ENCODE measurements at places on chromosomes 16 and 17.

DNA sequence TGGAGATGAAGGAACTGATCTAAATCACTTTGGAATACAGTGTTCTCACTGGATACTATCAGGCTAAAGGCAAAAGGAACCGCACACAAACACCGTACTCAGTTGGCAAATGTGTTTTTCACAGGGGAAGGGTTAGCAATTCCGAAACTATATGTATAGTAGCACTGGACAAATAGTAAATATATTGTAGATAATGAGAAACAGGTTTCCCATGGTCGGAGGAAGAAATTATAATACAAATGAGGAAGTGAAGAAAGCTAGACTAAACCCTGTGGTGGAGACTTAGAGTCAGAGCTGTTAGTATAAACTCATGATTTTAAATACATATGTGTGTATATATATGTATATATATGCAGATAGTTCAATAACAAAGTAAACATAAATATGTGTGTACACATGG lies 414.1 kb upstream of the SALL1 start:
- DNase-seq: no peak

DNA sequence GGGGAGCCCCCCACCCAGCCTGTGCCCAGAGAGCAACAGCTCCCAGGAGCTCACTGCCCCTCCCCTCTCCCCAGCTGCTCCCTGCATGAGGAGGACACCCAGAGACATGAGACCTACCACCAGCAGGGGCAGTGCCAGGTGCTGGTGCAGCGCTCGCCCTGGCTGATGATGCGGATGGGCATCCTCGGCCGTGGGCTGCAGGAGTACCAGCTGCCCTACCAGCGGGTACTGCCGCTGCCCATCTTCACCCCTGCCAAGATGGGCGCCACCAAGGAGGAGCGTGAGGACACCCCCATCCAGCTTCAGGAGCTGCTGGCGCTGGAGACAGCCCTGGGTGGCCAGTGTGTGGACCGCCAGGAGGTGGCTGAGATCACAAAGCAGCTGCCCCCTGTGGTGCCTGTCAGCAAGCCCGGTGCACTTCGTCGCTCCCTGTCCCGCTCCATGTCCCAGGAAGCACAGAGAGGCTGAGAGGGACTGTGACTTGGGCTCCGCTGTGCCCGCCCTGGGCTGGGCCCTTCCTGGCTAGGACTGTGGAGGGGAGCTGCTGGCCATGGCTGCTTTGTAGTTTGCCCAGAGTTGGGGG lies 584 bp downstream of the TCAP start:
- DNase-seq: peak; percentile 46

DNA sequence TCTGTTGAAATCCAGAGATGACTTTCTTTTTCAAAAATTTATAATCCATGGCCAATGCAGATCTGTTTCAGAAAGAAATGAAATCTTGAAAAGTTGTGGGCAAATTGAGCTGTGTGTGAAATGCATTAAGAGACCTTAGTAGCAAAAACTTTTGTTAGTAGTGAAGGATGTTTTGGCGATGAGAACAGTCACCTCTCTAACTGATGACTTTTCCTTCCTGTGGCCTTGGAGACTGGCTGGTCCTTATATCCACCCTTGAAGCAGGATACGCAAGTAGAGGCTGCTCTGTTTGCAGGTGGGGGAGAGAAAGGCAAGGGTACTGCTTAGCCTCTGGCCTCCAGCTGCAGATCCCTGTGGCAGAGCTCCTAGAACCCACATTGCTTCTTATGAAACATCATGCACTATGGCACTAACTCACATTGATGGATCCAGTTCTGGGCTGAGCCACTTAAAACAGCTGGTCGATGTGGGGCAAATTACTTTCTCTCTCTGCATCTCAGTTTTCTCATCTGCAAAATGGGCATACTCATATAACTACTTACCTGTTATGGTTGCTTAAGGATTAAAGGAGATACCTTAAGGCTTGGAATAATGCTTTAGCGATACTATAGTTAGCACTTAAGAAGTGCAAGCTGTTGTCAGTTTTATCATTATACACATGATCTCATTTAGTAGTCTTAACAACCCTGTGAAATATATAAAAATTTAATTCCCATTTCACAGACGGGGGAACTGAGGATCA lies 89.3 kb downstream of the SDR42E1 start:
- DNase-seq: no peak

DNA sequence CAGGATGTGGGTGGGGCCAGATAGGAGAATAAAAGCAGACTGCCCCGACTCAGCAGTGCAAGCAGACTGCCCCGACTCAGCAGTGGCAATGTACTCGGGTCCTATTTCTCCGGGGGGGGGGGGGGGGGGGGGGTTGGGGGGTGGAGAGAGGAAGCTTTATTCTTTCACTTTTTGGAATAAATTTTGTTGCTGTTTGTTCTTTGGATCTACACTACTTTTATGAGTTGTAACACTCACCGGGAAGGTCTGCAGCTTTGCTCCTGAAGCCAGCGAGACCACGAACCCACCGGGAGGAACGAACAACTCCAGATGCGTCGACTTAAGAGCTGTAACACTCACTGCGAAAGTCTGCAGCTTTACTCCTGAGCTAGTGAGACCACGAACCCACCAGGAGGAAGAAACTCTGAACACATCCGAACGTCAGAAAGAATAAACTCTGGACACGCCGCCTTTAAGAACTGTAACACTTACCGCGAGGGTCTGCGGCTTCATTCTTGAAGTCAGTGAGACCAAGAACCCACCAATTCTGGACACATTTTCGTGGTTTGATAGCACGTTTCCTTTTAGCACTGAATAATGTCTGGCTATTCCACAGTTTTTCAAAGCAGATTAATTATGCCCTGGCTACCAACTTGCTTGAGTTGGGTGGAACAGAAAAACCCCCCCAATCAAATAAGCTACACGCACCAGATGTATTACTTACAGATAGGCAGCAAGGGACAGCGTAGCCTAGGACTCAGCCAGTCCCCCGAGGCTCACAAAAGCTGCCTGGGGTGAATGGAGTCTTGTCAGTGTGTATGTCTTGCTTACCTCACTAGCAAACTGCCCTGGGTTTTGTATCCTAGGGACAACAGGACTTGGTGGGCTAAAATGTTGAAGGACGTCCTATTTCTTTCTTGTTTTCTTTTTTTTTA lies 11.9 kb downstream of the FZD2 start:
- no peak for DNase-seq

DNA sequence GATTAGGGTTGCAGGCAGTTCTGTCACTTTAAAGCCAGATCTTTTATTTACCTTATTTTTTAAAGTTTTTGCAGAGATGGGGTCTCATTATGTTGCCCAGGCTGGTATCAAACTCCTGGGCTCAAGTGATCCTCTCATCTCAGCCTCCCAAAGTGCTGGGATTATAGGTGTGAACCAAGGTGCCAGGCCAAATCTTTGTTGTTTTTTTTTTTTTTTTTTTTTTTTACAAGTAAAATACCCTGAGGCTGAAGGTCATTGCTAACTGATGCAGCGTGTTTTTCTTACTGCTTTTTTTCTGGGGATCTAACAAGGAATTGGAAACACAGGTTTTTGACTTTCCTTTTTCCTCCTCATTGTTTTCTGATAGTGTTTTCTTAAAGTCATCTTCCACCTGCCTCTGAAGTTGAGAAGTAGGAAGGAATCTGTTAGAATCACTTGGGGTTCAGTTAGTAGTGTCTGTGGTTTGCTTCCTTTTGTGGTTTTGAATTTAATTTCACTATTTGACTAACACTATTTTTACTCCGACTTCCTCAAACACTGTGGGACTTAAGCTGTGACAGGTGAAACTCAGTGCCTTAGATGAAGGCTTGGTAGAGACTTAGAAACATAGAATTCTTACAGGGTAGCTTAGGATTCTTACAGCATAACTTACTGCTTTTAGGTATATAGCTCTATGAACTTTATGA lies 22.2 kb downstream of the CLTC start:
- peak; percentile 58 for DNase-seq

- no peak for DNase-seq
Observed at GRCh38 chr16:86783636-86784626, 205.6 kb downstream of the FOXL1 start.

DNA sequence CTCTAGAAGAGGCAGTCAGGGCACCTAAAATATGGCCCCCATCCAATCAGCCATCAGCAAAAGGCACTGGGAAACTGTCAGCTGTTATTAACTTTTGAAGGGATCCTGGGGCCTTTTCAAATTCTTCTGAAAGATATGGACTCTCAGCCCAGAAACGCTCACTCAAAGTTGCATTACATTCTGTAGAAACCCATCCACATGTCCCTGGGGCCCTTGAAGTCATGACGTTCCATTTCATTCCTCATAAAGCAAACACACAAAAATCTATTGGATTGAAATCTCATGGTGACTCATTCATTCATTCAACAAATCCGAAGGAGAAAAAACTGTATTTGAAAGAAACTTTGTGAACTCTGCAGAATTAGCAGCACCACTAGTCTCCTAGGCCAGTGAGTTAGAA lies 215.3 kb downstream of the C16orf95 start:
- DNase-seq: no peak

- DNase-seq: no peak
Observed at GRCh38 chr16:84599521-84600202, 18.2 kb downstream of the COTL1 start.

DNA sequence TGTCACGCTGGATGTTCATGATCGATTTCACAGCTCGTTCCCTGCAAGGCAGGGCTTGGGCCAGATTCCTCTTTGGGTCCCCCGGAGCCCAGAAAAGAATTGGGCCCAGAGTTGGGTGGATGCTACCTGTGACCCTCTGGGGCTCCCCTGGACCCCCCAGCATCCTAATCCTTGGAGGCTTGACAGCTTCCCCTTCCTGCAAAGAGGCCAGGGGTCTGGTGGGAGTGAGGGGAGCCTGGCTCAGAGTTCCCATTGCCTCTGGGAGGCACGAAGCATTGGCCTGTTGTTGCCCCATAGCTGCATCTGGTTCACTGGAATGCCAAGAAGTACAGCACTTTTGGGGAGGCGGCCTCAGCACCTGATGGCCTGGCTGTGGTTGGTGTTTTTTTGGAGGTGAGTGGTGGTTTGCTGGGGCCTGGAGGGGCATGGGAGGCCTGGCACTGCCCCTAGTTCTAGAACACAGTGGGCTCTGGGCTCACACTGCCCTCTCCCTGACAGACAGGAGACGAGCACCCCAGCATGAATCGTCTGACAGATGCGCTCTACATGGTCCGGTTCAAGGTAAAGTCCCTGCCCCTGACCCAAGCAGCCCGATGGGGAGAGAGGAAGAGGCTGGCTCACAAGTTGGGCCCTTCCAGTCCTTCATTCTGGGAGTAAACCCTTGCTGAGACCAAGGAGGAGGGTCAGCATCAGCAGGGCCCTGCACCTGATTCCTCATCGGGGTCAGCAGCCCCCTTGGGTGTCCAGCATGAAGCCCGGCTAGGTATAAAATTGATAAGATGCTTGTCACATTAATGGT lies 7.2 kb downstream of the CA7 start:
- no peak for DNase-seq

DNA sequence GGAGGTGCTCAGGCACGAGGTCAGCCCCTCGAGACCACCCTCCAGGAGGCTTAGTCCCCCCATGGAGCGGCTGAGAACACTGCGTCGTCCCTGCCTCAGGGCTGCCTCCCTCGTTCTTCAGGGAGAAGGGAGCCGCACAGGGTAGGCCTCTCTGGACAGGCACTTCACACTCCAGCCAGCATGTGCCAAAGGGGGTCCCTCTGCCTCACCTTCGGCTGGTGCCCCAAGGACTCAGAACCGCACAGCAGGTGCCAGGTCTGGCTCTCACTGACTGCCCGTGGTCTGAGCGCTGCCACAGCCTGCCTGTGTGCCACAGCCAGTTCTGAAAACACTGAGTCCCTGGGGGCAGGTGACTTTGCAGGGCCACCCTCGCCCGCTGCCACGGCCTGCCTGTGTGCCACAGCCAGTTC lies 7.1 kb downstream of the P2RX5 start:
- no peak for DNase-seq
